ENCODE measurements at places on chromosomes 2 and 18.

GRCh38 chr2:230636684-230637271, 75.9 kb upstream of the CAB39 start:
- no peak for DNase-seq

- DNase-seq = no peak
Measured at GRCh38 chr2:654896-655295, 22.3 kb downstream of the TMEM18 start.

GRCh38 chr2:195520671-195521155, 136.3 kb upstream of the SLC39A10 start:
- peak; percentile 92 for DNase-seq

- no peak for DNase-seq
Measured at GRCh38 chr2:65261676-65262075, 34.0 kb downstream of the ACTR2 start.

DNA sequence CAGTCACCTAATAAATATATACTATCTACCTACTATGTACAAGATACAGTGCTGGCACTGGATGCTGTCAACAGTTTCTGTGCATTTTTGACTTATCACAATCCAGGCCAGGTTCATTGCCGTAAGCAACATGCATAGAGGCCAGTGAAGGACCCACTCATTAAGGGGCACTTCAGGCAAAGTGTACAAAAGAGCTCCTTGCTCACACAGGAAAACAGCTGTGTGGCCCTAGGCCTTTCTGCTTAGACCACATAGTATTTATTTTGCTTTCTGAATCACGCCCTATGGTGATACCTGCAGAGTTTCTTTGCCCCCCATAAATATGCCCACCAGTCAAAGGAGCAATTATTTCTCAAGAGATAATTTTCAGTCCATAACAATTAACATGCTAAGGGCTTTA, 39.6 kb upstream of the STAT4 start:
- DNase-seq = no peak

Data from ELR (cell line).